ENCODE measurements at places on chromosomes 16 and 17. TPM values are rescaled to one million over a fixed set of nuclear protein-coding genes. Genes with fewer than 3 reads are reported as not detected.

GRCh38 chr16:1537763-1538289 lies 4.4 kb downstream of the TMEM204 start:
- DNase-seq: no peak

NME4 gene
- total RNA-seq: 68.3 TPM

SMIM5 gene
- 12.5 TPM for total RNA-seq

CEP295NL gene
- total RNA-seq: 16.7 TPM

ZNF469 gene
- 2.9 TPM for total RNA-seq

PLCD3 gene
- total RNA-seq: 79.4 TPM

NAGLU gene
- 28.8 TPM for total RNA-seq

Data from sciatic nerve (tissue), 2 donors.